Stimulated activated CD4-positive, alpha-beta T cell treated with anti-CD3 and anti-CD28 coated beads, Interleukin-15, amount 100 ng/mL, for 1 hour (primary cell): ENCODE measurements at places on chromosomes 7 and 10.

- DNase-seq: no peak
Measured at GRCh38 chr10:22874189-22874854, 53.5 kb upstream of the ARMC3 start.

- DNase-seq: no peak
Measured at GRCh38 chr7:128885370-128886187, 22.9 kb downstream of the ATP6V1F start.

GRCh38 chr10:127013211-127013656, 108.0 kb downstream of the DOCK1 start:
- no peak for DNase-seq

GRCh38 chr10:52115823-52116222, 198.3 kb upstream of the DKK1 start:
- DNase-seq: no peak

DNA sequence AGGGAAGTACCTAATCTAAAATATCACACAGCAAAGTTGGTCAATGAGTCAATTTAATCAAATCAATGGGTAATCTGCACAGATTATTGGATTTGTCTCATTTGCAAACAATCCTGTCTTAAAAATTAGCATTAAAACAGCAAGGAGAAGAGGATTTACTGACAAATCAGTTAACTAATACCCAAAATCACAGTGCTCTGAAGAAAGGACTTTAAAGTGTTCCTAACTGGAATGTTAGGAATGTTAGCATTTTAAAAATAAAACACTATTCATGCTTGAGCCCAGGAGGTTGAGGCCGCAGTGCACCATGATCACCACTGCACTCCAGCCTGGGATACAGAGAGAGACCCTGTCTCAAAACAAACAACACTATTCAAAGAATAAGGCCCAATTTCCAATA, 83.1 kb downstream of the CHCHD3 start:
- DNase-seq: no peak

DNA sequence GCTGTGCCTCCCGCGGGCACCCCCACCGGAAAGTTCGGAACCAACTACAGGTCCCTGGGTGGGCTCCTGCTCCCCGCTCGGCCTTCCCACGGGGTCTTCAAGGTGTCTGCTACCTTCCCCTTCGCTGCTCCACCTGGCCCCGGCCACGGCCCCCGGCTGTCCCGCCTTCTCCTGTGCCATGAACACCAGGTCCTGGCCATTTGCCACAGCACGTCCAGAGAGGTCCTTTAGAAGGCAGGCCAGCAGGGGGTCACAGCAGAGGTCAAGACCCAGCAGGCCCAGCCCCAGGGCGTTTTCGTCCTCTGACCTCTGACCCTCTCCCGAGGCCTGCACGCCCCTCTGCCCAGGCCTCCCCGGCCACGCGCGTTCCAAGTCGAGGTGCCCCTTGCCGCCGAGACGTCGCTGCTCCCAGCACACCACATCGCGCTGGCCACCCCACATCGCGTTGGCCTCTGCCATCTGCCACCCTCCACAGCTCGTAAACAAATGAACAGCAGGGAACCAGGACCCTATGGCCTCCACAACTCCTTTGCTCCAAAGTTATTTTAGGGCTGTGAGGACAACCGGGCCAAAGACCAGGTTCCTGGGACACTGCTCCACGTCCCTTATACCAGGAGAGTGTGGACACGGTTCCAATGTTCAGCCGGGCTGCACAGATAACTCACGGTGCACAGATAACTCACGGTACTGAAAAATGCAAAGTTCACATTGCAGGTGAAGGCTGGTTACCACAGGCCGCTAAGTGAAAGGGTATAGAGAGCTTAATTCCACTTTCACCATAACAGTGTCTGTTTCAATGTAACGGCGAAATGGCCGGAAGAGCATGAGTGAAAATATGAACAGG, 74.3 kb downstream of the CFAP46 start:
- no peak for DNase-seq
